ENCODE measurements at places on chromosomes 2 and 18.

DNA sequence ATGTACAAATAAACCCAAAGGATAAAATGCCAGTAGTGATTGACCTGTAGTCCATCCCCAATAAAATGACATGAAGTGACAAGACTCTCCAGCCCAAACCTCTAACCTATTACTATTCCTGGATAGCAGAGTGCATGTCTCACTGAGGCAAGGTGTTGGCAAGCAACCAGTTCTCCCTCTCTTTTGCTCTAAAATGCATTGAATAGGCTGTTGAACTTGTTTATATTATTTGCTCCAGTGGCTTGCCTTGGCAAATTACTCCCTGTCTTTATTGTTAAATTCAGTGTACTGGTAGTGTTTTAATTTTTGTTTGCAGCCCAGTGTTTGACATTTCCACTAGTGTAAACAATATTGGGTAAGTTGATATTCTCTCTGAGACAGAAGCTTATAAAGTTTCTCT, 70.5 kb downstream of the CSRNP3 start:
- no peak for DNase-seq

- no peak for DNase-seq
Observed at GRCh38 chr18:67417864-67418523, 98.5 kb downstream of the DSEL start.

DNA sequence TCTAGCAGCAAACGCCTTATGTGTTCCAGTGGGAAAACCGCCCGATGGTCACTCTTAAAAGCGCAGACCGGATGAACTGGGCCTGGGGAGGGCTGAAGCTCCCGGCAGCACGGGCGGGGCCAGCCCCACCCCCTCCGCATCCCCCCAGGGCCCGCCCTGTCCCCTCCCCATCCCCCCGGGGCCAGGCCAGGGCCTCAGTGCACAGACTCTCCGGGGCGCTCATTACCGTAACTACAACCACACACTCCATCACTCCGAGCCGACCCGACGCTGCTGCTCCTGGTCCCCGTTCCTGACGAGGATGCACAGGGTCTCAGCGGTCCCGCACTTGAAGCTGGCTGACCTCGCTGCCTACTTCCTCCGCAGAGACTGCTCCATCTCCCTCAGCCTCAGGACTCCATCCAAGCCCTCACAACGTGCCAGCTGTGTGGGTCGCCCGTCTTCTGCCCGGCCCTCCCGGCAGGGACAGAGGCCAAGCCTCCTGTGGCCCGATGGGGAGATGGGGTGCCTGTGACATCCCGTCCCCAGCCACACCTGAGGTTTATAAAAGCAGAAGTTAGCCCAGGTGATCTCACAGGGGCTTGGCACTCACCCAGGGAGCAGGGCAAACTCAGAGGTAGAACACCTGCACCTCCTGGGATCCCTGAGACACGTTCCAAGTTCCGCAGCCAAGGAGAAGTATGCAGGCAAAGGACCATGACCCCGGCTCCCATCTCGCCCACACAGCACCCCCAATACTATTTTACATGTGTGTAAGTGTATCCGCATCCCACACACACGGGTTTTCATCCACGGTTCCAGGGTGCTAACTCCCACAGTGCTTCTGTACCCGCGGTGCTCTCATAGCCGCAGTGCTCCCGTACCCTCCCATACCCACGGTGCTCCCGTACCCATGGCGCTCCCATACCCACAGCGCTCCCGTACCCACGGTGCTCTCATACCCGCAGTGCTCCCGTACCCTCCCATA, 36.0 kb downstream of the SLC66A2 start:
- no peak for DNase-seq

GRCh38 chr2:162475661-162476060, 131.7 kb downstream of the GCA start:
- DNase-seq: no peak

- DNase-seq: no peak
Observed at GRCh38 chr2:200757399-200757798, 54.3 kb upstream of the BZW1 start.

All from hypothalamus (tissue), 51 donors.